ENCODE measurements at places on chromosomes 7 and 10.

DNA sequence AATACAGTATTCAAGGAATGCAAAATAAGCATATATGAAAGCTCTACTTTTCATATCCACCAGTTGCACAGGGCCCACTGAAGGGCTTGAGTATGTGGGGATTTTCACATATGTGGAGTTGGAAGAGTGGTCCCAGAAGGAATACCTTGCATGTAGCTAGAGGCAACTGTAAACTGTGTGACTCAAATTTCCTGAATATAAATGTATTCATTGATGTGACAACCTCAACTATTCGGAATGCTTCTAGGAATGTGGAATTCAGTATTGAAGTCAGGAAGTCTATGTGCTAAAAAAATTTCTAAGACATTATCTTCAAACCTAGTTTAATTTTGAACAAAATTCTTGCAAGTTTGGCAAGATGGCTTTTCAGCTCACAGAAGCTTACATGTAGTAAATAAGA is 695.5 kb upstream of the SEMA3D start:
- H3K27ac ChIP-seq = no peak overlapping the region
- H3K4me3 ChIP-seq = no peak overlapping the region
- H3K4me1 ChIP-seq = no peaks in the 10 kb centered on the region
- H3K36me3 ChIP-seq = no peaks in the 10 kb centered on the region
- no peak for DNase-seq

GRCh38 chr7:140326116-140326928 is 72.0 kb downstream of the SLC37A3 start:
- H3K27me3 ChIP-seq = no peaks in the 10 kb centered on the region
- no peak for DNase-seq
- H3K4me3 ChIP-seq = no peak overlapping the region

- no peaks in the 10 kb centered on the region for H3K27me3 ChIP-seq
- DNase-seq = no peak
- no peak overlapping the region for H3K4me3 ChIP-seq
- H3K27ac ChIP-seq = no peak overlapping the region
- H3K36me3 ChIP-seq = no peaks in the 10 kb centered on the region
Observed at GRCh38 chr10:76334255-76334654, 902.8 kb downstream of the LRMDA start.

GRCh38 chr10:61935077-61935476 is 33.6 kb downstream of the ARID5B start:
- H3K36me3 ChIP-seq = no peaks in the 10 kb centered on the region
- no peak overlapping the region for H3K4me3 ChIP-seq
- H3K27me3 ChIP-seq = no peaks in the 10 kb centered on the region
- H3K27ac ChIP-seq = no peak overlapping the region
- H3K4me1 ChIP-seq = no peaks in the 10 kb centered on the region

- no peaks in the 10 kb centered on the region for H3K36me3 ChIP-seq
- H3K4me3 ChIP-seq = no peak overlapping the region
- H3K27me3 ChIP-seq = no peaks in the 10 kb centered on the region
- no peaks in the 10 kb centered on the region for H3K4me1 ChIP-seq
- no peak overlapping the region for H3K27ac ChIP-seq
Observed at GRCh38 chr10:69151984-69152383, 28.0 kb downstream of the VPS26A start.

- no peaks in the 10 kb centered on the region for H3K4me1 ChIP-seq
- H3K36me3 ChIP-seq = no peaks in the 10 kb centered on the region
- H3K27ac ChIP-seq = no peak overlapping the region
- DNase-seq = no peak
- H3K27me3 ChIP-seq = no peaks in the 10 kb centered on the region
Observed at GRCh38 chr7:126286317-126286716, 966.4 kb downstream of the GRM8 start.

GRCh38 chr7:140260352-140261104 is 83.7 kb upstream of the KDM7A start:
- 0 out of 2 replicates have a peak, but pooled peaks cover 2% of the 10 kb centered on the region for H3K36me3 ChIP-seq
- H3K4me3 ChIP-seq = no peak overlapping the region
- no peaks in the 10 kb centered on the region for H3K4me1 ChIP-seq
- no peak overlapping the region for H3K27ac ChIP-seq

DNA sequence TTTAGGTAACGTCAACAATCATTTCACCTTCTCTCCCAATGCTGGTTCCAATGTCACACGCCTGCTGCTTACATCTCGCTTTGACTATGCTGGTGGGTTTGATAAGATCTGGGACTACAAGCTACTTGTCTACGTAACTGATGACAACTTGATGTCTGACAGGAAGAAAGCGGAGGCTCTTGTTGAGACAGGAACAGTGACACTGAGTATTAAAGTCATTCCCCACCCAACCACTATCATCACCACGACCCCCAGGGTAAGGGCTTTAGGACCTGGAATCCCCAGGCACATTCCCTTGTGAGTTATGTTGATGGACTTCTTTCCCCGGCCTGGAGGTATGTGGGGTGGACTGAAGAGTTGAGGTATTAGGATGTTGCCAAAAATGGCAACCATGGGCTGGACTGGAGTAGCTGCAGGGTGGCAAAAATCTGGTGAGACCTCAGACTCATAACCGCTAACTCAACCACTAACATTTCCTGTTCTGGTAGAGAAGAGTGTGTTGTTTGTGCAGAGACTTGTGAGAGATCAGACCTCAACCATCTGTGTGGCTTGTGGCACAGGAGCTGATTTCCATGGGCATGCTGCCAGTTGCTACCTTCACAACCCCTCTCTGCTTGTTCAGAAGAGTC is 59.2 kb downstream of the CDHR3 start:
- no peaks in the 10 kb centered on the region for H3K27me3 ChIP-seq
- no peak for DNase-seq
- H3K4me1 ChIP-seq = peaks cover 4% of the 10 kb centered on the region
- H3K27ac ChIP-seq = no peak overlapping the region
- H3K4me3 ChIP-seq = no peak overlapping the region
- no peaks in the 10 kb centered on the region for H3K36me3 ChIP-seq

- H3K4me1 ChIP-seq = no peaks in the 10 kb centered on the region
- H3K27me3 ChIP-seq = no peaks in the 10 kb centered on the region
- H3K27ac ChIP-seq = no peak overlapping the region
- H3K4me3 ChIP-seq = no peak overlapping the region
Observed at GRCh38 chr7:155647302-155647701, 2.8 kb downstream of the RBM33 start.

GRCh38 chr10:20466731-20467130 is 430.4 kb downstream of the NEBL start:
- no peak overlapping the region for H3K4me3 ChIP-seq
- H3K27ac ChIP-seq = no peak overlapping the region
- DNase-seq = no peak
- no peaks in the 10 kb centered on the region for H3K4me1 ChIP-seq
- H3K27me3 ChIP-seq = no peaks in the 10 kb centered on the region
- H3K36me3 ChIP-seq = no peaks in the 10 kb centered on the region

GRCh38 chr10:8272794-8273425 is 218.4 kb downstream of the GATA3 start:
- H3K4me1 ChIP-seq = no peaks in the 10 kb centered on the region
- H3K36me3 ChIP-seq = no peaks in the 10 kb centered on the region
- no peak for DNase-seq
- no peak overlapping the region for H3K4me3 ChIP-seq

DNA sequence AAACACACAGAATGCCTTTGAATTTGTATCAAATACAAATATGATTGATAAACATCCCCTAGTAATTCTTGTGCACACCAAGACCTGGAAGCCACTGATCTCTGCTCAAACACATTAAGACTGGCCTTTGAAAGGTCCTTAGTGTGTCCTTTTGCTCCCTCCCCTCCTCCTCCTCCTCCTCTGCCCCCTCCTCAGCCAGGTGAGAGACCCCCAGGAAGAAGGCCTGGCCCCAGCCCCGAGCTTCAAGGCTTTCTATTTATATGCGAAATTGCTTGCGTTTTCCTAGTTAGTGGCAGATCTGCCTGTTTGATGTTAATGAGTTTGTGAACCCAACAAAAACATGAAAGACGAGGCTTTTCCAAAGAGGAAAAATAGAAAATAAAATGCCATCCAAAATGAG is 63.6 kb upstream of the TCF7L2 start:
- H3K4me3 ChIP-seq = no peak overlapping the region
- DNase-seq = no peak
- no peaks in the 10 kb centered on the region for H3K4me1 ChIP-seq
- no peak overlapping the region for H3K27ac ChIP-seq
- no peaks in the 10 kb centered on the region for H3K27me3 ChIP-seq

GRCh38 chr7:47335557-47336471 is 246.1 kb downstream of the TNS3 start:
- DNase-seq = no peak
- no peak overlapping the region for H3K27ac ChIP-seq
- no peaks in the 10 kb centered on the region for H3K4me1 ChIP-seq
- H3K36me3 ChIP-seq = no peaks in the 10 kb centered on the region

DNA sequence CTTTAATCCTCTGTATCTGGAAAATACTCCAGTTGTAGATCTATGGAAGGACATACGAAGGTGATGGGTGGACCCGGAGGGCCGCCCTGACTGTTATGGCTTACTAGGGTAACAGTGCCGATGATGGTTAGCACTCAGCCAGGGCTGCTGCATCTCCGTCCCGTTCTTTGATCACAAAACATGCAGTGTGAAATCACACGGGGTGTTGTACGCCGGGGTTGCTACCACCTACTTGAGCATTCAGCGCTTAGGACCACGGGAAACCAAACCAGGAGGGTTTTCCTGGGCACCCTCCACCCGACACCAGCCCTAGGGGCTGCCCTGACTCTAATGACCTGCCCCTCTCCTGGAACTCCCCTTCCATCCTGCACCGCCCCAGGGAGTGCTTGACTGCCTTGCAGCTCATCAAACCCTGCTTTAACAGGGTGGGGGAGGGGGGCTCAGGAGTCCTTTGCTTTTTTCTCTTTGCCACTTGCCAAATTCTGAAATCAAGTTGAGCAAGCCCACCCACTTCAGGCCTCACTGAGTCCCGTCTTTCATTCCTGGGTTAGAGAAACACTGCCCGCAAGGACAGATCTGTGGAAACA is 20.4 kb downstream of the ZNF775 start:
- H3K27ac ChIP-seq = no peak overlapping the region
- H3K4me3 ChIP-seq = no peak overlapping the region
- H3K27me3 ChIP-seq = no peaks in the 10 kb centered on the region
- H3K36me3 ChIP-seq = peaks cover 17% of the 10 kb centered on the region
- no peak for DNase-seq
- peaks cover 28% of the 10 kb centered on the region for H3K4me1 ChIP-seq

DNA sequence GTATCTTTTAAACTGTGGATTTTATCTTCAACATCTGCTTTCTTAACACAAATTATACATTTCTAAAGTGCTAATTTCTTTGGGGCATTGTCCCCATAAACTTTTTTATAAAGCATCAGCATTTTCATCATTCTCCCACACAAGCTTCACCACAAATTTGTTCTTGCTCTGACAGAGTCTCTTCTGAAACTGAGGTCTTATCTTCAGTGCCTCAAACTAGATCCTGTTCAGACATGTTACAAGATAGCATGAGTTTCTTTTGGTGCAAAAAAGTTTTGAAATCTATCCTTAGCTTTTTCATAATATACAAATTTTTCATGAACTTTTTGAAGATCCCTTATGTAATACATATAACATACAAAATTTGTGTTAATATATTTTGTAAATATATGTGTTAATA is 346.6 kb downstream of the IPMK start:
- no peaks in the 10 kb centered on the region for H3K36me3 ChIP-seq
- DNase-seq = no peak
- H3K27me3 ChIP-seq = no peaks in the 10 kb centered on the region
- no peaks in the 10 kb centered on the region for H3K4me1 ChIP-seq

- no peak overlapping the region for H3K4me3 ChIP-seq
Observed at GRCh38 chr7:69656890-69657289, 58.6 kb downstream of the AUTS2 start.

GRCh38 chr7:28984631-28985030 is 26.5 kb upstream of the TRIL start:
- no peak for DNase-seq
- no peak overlapping the region for H3K4me3 ChIP-seq
- H3K27ac ChIP-seq = no peak overlapping the region
- no peaks in the 10 kb centered on the region for H3K27me3 ChIP-seq
- H3K36me3 ChIP-seq = no peaks in the 10 kb centered on the region
- H3K4me1 ChIP-seq = peaks cover 5% of the 10 kb centered on the region

GRCh38 chr10:117780411-117780810 is 237.9 kb downstream of the EMX2 start:
- no peak for DNase-seq
- H3K4me1 ChIP-seq = no peaks in the 10 kb centered on the region
- H3K4me3 ChIP-seq = no peak overlapping the region
- H3K27ac ChIP-seq = no peak overlapping the region
- no peaks in the 10 kb centered on the region for H3K27me3 ChIP-seq

GRCh38 chr7:49094866-49095265 is 170.5 kb downstream of the CDC14C start:
- no peak overlapping the region for H3K4me3 ChIP-seq
- H3K27ac ChIP-seq = no peak overlapping the region
- no peaks in the 10 kb centered on the region for H3K27me3 ChIP-seq

GRCh38 chr7:100077205-100077604 is 4.3 kb downstream of the ZNF3 start:
- peaks cover 45% of the 10 kb centered on the region for H3K36me3 ChIP-seq
- peaks cover 3% of the 10 kb centered on the region for H3K4me1 ChIP-seq
- H3K27ac ChIP-seq = no peak overlapping the region
- H3K27me3 ChIP-seq = no peaks in the 10 kb centered on the region
- DNase-seq = no peak

- peak; percentile 31 for DNase-seq
- H3K4me1 ChIP-seq = no peaks in the 10 kb centered on the region
- no peaks in the 10 kb centered on the region for H3K36me3 ChIP-seq
Observed at GRCh38 chr10:121426307-121426706, 171.9 kb downstream of the FGFR2 start.

DNA sequence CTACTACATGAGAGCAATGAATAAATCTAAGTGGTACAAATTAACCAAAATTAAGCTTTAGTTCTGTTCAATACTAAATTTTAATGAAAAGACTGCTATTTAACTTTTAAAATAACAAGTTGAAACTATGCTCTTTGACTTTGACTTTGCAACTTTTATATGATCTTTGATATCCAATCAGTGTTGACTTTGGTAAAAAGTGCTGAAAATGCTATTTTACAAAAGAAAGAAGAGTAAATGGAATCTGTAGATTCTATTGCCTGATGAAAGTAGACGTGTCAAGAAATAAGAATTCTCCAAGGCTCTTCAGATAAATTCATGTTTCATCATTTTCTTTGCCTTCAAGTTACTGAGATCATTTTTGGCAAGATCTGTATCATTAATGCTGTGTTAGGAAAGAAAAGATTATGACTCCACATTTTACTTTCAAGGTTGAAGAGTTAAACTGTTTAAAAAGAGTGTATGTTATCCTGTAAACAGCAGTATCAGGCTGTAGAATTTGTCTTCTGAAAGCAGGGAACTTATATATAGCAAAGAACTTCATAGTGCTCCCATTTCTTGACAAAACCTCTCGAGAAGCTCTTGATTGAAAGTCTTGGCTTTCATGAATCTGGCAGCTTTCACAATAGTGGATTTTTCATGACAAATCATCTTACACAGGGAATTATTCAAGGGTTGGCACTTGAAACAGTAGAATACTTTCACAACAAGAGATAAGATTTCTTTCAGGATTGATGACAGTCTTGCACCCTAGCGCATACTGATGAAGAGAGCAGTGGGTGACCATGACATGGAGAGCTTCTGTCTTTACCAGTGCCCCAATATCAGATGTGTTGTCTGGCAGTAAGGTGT is 72.1 kb downstream of the PTEN start:
- H3K36me3 ChIP-seq = no peaks in the 10 kb centered on the region
- no peak overlapping the region for H3K4me3 ChIP-seq
- no peak for DNase-seq
- no peak overlapping the region for H3K27ac ChIP-seq
- no peaks in the 10 kb centered on the region for H3K4me1 ChIP-seq
- no peaks in the 10 kb centered on the region for H3K27me3 ChIP-seq

Data from iPS DF 6.9 (cell line).